ENCODE measurements at places on chromosomes 4 and X. TPM values are rescaled to one million over a fixed set of nuclear protein-coding genes. Genes with fewer than 3 reads are reported as not detected.
A peak's percentile ranks its signal among the peaks of the same experiment; 100 is the strongest.

CLRN2 gene
- not detected for total RNA-seq

SLC7A11 gene
- 3.4 TPM for total RNA-seq

DNA sequence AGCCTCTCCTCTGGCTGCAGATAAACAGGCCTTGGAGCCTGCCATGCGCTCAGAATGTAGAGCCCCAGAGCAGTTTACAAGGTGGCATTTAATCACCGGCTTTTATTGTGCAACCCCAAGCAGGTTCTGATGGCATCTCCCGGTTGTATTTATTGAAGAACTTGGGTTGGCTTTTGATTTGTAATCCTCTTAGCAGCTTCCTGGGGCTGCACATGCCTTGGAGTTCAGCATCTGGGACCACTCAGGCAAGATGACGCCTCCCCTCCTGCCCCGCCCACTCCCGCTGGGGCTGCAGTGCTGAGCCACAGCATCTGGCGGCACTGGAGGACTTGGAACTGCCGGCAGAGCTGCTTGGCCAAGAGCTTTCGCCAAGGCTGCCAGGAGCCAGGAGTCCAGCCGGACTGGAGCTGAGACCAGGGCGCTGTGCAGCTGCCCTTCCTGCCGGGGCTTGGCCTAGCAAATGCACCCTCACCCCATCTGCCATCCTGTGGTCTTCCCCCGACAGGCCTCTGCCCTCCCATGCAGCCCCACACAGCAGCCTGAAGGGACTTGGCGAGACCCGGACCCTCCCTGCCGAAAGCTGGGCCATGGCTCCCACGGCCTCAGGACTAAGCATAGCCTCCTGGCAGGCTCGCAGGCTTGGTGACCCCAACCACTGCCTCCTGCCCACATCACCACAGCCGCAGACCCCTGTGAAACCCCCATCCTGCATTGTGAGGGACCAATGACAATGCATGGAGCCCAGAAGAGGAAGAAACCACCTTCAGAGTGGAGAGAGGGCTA, 5.4 kb downstream of the HTRA3 start:
- DNase-seq, result peak; percentile 55

DNA sequence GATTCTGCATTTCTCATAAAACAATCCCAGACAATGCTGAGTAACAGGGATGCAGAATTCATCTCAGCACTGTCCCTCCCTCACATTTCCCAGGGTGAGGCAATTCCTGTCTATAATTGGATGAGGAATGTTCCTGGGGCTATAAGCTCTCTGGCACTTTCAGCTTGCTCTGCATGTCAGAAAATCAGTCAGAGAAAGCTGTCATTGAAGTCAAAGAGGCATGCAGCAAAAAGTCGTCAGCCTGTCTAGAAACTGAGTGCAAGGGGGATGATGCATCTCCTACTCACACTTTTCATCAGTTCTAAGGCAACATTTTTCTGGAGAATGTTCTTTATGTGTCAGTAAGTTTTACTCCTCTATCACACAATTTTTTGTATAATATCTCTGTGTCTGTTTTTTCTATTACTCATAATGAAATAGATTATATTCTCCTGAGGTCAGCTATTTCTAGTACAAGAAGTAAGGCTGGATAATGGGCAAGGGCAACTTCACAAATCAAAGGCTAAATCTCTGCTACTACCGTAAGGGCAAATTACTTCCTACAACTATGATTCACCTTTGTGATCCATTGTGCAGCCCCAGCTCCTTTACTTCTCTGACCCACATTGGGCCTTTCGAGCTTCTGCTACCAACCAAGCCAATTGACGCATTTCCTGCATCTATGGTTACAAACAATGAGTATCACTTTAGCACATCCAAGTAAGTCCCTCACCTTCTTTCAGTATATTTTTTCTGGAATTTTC, 56.0 kb downstream of the TASL start:
- no peak for DNase-seq

NDNF gene
- total RNA-seq, result 0.52 TPM

- no peak for DNase-seq
Measured at GRCh38 chr4:101123231-101123630, 224.1 kb downstream of the PPP3CA start.

DNA sequence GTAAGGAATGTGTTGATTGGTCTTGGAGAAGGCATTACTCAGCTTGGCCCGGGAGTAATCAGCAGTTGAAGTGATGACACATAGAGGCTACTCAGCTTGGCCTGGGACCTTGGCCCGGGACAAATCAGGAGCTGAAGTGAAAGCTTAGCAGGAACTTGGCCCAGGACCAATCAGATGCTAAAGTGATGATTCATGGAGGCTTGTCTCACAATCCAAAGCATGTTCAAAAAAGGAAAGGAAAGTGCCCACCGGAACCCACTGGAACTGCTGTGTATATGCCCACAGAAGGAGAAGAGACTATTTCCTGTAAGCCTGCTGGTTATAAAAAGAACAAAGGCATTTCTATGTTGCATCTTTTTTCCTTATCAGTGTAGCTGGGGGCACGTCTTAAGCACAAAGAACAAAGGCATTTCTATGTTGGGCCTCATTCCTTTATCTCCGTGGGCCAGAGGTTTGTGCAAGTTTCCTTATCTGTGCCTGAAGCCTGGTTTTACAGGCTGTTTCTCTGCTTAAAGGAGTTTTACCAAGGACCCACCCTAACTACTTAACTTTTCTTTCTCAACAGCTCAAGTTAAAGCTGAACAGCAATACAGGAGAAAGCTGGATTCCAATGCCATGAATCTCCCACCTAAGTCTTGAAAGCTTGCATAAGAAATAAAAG, 1176.7 kb downstream of the NLGN4X start:
- peak; percentile 12 for DNase-seq

GRCh38 chr4:117692538-117692937, 341.7 kb upstream of the NDST3 start:
- DNase-seq, result no peak

- no peak for DNase-seq
Measured at GRCh38 chr4:154731756-154732155, 12.0 kb upstream of the LRAT start.

DNA sequence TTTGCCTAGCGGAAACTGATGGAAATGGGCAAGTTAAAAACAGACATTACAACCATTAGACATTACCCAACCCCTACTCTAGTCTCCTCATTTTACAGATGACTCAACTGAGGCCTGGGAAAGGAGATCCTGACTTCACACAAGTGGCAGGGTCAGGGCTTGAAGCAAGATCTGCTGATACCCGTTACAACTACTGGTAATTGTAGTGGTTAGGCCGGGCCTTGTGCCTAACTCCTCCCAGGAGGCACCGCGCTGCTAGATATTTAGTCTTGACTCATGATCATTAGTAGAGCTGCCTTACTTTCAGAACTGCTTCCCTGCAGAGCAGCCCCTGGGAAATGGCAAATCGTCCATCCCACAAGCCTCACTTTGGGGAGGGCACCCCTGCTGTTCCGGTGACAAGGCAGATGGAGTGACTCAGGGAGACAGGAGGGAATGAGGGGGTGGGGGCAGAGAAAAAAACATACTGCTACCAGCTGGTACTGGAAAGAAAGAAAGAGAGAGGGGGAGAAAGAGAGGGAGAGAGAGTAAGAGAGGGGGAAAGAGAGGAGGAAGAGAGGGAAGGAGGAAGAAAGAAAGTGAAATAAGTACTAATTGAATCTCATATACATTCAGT, 12.2 kb downstream of the ARHGEF6 start:
- DNase-seq, result peak; percentile 35

DNA sequence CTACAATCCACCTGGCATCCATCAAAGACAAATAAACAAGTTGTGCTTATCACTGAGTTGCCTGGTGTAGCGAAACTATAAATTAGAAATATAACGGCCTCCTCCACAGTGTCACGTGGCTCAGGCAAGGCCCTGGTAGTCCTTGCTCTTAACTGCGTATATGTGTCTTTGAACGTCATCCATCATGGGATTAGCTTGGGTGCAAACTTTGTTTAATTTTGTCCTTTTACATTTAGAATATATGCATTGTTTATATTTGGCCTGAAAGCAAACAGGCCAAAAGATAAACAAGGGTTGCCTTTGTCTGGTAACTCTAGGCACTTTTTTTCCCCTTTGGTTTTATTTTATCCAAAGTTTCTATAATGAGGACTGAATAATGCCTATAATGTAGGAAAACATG, 184.9 kb downstream of the KIT start:
- no peak for DNase-seq

F9 gene
- not detected for total RNA-seq

- no peak for DNase-seq
Measured at GRCh38 chrX:19680580-19680979, 165.3 kb upstream of the MAP3K15 start.

OFD1 gene
- 36.6 TPM for total RNA-seq

Data from body of pancreas (tissue), 4 donors.